Small intestine (tissue), 16 donors: ENCODE measurements at places on chromosomes 6 and 20.

- no peak for DNase-seq
Observed at GRCh38 chr20:16459019-16459700, 114.1 kb downstream of the KIF16B start.

DNA sequence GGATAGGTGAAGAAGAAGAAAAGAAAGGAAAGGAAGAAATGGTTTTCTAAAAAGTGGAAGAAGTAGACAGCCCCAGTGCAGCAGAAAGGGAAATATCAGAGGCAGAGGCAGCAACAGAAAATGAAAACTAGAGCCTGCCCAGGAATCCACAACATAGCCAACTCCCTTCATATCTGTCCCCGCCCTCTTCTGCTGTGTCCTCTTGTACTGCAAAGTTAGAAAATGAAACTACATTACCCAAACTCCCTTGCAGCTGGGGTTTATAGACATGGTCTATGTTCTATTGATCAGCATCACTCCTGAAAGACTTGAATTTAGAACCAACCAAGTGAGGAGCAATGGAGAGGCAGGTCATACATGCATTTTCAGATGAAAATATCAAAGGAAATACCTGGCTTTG lies 200.5 kb upstream of the PHACTR1 start:
- peak; percentile 78 for DNase-seq

- peak; percentile 54 for DNase-seq
Observed at GRCh38 chr6:166862287-166862977, 93.9 kb downstream of the RNASET2 start.

GRCh38 chr6:118810420-118811027 lies 83.4 kb upstream of the ASF1A start:
- DNase-seq: peak; percentile 69

DNA sequence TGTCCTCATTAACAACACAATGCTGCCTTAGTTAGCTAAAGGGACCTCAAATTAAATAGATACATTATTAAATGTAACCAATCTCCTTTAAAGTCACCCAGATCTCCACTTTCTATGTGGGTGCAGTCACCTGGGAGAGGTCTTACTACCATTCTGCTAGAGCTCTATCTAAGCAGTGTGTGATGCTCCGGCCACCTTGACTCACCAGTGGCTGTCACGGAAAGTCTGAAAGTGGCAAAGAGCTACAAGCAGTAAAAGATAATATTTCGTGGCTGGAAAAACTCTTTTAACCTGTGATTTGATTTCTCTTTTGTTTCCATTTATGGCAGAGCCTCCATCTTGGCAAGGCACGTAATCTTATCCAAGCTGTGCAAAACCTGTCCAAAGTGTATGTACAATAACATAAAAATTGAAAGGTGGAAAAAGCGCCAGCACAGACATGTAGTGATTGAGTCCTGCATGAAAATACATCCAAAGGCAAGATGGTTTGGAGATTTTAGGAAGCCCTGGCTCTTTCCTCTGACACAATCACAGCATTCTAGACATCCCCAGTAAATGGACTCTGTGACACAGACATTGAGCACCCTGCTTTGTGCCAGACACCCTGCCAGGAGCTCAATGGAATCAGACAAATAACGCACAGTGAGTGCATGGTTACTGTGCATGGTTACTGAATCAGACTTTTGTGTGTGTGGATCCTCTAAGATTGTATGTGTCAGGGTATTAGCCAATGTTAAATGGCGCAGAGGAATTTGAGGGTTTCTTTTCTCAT lies 116.6 kb downstream of the ADAT2 start:
- no peak for DNase-seq

DNA sequence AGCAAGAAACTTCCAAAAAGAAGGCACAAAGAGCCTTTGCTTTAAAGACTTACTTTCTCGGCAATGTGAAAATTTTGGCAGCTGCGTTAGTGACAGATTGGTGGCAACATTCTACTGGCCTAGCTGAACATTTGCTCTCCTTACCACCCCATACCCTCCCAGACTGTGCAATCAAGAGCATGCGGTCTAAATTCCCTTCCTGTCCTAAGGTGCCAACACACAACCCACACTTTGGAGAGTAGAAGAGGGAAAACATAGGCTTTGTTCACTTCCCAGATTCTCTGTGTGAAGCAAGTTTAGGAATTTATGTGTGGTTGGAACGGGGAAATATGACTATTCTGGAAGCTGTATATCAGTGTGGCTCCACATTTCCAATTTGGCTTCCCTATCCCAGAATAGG lies 29.8 kb upstream of the NEDD9 start:
- DNase-seq: no peak

DNA sequence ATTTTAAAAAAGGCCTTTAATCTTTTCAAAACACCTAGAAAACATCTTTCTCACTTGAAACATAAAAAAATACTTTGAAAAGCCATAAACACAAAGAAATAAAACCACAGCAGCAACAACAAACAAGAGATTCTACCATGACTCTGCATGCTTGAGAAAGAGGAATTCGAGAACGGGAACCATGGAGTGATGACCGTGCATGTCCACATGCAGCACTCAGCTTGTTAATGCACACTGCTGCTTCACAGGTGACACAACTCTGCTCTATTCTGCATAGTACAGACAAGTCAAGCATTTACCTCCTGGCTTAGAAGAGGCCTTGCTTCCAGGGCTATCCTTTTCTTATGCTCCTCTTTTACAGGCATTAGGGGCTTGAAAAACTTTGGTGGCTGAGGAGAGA lies 64.9 kb upstream of the NUP153 start:
- DNase-seq: no peak

DNA sequence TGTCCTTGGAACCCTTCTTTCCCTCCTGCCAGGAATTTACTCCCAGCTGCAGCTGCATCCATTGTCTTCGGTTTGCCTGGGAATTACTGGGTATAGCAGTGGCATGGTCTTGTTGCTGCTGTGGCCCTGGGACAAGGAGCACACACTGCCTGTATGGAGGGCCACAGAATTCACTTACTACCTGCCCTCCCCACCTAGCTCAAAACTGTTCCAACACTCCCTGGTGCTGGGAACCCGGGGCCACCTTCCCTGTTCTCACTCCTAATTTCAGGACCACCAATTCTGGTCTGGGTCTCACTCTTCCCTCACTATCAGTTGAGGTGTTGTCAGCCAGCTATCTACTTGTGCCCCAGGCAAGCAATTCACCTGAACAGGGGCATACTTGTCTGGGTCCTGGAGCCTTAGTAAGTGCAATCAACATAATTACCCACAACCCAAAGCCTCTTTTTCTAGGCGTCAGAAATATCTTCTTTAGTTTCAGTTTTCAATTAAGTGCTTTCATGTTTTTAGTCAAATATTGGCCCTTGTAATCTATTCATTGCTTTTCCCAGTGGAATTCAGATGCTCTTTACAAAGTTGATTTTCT lies 47.2 kb downstream of the METTL24 start:
- DNase-seq: no peak

DNA sequence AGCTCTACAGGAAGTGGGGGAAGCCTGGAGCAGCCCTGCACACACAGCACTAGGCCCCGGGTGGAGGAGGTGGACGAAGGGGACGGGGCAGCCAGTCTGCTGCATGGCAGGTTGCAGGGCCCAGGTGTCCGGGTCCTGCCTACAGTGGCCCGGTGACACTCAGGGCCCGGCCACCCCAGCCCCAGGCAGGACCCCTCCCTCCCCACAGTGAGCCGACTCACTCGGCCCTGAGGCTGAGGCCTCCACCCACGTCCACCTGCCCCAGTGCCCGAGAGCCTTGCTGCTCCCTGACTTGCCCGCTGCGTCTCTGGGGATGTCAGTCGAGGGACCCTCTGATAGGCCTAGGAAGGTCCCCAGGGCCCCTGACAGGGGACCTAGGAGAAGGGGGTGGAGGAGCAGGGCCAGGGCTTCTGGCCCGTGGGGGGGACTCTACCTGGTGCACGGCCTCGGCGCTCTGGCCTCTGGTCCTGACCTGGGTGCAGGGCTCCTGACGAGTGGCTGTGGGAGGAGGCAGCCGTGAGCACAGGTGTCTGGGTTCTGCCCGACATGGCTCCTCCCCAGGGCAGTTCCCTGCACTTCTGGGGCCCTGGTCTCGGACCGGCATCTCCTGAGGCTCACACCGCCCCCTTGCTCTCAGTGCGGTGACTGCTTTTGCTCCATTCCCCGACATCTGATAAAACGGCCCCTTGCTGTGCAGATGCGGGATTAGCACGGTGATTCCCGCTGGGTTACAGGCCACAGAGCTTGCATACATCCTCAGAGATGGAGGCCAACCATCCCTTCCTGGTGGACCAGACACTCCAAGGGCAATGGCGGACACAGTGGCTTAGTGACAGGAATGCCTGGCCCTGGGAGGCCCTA lies 20.1 kb downstream of the FRMD1 start:
- DNase-seq: no peak

DNA sequence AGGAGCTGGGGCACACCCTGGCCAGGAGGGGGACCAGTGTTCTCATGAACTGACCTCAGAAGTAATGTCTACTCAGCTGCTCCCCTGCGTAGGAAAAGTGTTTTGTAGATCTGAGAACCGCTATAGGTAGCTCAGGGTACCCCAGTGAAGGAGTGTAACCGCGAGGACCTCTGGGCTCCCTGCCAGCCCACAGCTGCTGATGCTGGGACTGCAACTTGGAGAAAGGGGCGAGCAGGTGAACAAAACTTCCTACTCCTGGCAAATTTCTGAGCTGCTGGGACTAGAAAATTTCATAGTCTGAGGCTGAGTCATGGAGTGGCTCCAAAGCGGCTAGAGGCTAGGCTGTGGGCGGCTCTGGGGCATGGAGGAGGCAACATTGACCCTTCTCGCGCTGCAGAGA lies 51.9 kb downstream of the PYGB start:
- no peak for DNase-seq

GRCh38 chr20:17992224-17992637 lies 23.4 kb downstream of the MGME1 start:
- DNase-seq: no peak

GRCh38 chr6:22738194-22738593 lies 168.8 kb downstream of the HDGFL1 start:
- no peak for DNase-seq
